ENCODE measurements at places on chromosomes 13 and 19. TPM values are rescaled to one million over a fixed set of nuclear protein-coding genes. Genes with fewer than 3 reads are reported as not detected.
A peak's percentile ranks its signal among the peaks of the same experiment; 100 is the strongest.

Gene KLK14
- 0.89 TPM for total RNA-seq

GRCh38 chr13:45851171-45851921, at the start of gene SIAH3:
Gene SIAH3, minus strand, starts transcription at chr13:45851753. Its CDS starts 124 bp downstream, at chr13:45851629.
- no peak within 1 kb of the TSS for H3K27ac ChIP-seq
- peaks cover 61% of the 10 kb centered on the region for H3K27me3 ChIP-seq
- no peaks in the 10 kb centered on the region for H3K36me3 ChIP-seq

DNA sequence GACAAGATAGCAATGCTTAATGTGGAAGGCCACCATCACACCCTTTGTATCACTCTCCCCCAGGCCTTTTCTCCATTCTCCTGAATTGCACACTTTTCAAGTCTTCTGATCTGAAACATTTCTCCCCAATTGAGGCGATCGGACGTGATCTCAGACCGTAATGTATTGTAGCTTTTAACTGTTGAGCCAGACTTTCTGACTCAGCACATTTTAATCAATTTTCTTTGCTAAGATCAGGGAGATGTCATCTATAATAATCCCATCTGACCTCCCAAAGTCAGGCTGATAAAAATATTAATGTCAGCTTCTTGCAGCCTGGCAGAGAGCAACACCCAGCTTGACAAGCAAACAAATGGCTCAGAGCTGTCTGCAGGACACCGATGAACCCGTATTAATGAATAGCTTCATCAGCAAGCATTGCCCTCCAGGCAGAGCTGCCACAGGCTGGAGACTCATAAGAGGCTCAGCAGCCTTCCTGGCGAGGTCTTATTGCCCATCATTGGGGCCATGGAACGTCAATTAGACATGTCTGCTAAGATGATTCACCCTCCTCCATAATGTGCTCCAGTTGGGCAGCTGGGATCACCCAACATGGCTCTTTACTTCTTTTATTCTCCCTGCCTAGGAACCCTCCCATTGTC, 60.2 kb upstream of the UQCRFS1 start:
- no peak overlapping the region for H3K27ac ChIP-seq
- no peak overlapping the region for H3K4me3 ChIP-seq
- peaks cover 17% of the 10 kb centered on the region for H3K27me3 ChIP-seq
- H3K4me1 ChIP-seq = peaks cover 8% of the 10 kb centered on the region

DNA sequence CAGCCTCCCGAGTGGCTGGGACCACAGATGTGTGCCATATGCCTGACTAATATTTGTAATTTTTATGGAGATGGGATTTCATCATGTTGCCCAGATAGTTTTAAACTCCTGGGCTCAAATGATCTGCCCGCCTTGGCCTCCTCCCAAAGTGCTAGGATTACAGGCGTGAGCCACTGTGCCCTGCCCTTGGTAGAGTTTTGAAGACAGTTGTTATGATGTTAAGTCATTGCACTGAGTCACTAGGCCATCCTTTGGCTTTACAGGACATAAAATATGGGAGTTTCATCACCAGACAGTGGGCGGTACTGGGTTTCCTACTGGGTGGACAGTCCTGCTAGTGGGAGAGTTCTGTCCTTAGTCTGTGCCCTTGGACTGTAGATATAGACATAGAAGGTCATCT, 282.5 kb downstream of the ATP8A2 start:
- H3K36me3 ChIP-seq = no peaks in the 10 kb centered on the region
- no peak overlapping the region for H3K27ac ChIP-seq
- no peak overlapping the region for H3K4me3 ChIP-seq
- H3K27me3 ChIP-seq = no peaks in the 10 kb centered on the region
- no peak for DNase-seq

DNA sequence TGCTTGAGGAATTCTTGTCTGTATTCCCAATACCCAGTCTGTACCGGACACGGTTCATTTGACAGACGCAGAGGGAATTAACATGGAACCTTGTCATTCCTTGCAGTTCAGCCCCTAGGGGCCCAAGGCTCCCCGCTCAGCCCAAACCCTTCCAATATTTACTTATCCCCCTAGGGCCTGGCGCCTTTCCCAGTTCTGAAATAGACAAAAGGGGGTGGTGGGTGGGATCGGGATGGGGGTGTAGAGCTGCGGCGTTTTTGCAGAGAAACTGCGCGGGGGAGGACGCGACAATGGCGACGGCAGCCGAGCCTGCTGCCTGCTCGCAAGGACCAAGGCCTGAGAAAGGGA, 583 bp downstream of the AKAP8L start:
- no peaks in the 10 kb centered on the region for H3K27me3 ChIP-seq
- H3K4me1 ChIP-seq = peaks cover 28% of the 10 kb centered on the region
- peak overlapping the region; percentile 100 for H3K27ac ChIP-seq
- H3K4me3 ChIP-seq = peak overlapping the region; percentile 100
- no peak for DNase-seq
- peaks cover 17% of the 10 kb centered on the region for H3K36me3 ChIP-seq

GRCh38 chr13:105329359-105329758, 1206.1 kb downstream of the EFNB2 start:
- H3K4me3 ChIP-seq = no peak overlapping the region
- H3K27ac ChIP-seq = no peak overlapping the region
- DNase-seq = no peak
- peaks cover 18% of the 10 kb centered on the region for H3K4me1 ChIP-seq
- no peaks in the 10 kb centered on the region for H3K27me3 ChIP-seq
